Esophagus muscularis mucosa (tissue), 4 donors: ENCODE measurements at places on chromosomes 13 and 19. TPM values are rescaled to one million over a fixed set of nuclear protein-coding genes. Genes with fewer than 3 reads are reported as not detected.

The NLRP9 gene
- not detected for total RNA-seq

The TMEM59L gene
- 2.8 TPM for total RNA-seq

The RXFP2 gene
- not detected for total RNA-seq

The ZNF613 gene
- 4.2 TPM for total RNA-seq

The GRIN3B gene
- not detected for total RNA-seq

The PSG4 gene
- total RNA-seq, result 1.2 TPM

The CNMD gene
- not detected for total RNA-seq

The CGB7 gene
- total RNA-seq, result not detected

GRCh38 chr13:74111399-74111798 lies 22.8 kb downstream of the KLF12 start:
- DNase-seq, result no peak
- H3K27ac ChIP-seq, result no peak overlapping the region
- H3K27me3 ChIP-seq, result no peaks in the 10 kb centered on the region
- H3K4me3 ChIP-seq, result no peak overlapping the region
- H3K36me3 ChIP-seq, result no peaks in the 10 kb centered on the region

DNA sequence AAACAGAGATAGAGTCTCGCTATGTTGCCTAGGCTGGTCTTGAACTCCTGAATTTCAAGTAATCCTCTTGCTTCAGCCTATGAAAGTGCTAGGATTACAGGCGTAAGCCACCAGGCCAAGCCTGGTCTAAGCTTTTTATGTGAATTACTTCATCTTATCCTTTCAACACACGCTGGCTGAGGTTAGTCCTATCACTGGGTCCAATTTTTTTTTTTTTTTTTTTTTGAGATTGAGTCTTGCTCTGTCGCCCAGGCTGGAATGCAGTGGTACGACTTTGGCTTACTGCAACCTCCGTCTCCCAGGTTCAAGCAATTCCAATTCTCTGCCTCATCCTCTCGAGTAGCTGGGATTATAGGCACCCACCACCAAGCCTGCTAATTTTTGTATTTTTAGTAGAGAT lies 10.4 kb downstream of the MYO1F start:
- peaks cover 4% of the 10 kb centered on the region for H3K4me1 ChIP-seq
- DNase-seq, result no peak
- no peak overlapping the region for H3K4me3 ChIP-seq
- no peaks in the 10 kb centered on the region for H3K27me3 ChIP-seq
- H3K36me3 ChIP-seq, result no peaks in the 10 kb centered on the region
- no peak overlapping the region for H3K27ac ChIP-seq

DNA sequence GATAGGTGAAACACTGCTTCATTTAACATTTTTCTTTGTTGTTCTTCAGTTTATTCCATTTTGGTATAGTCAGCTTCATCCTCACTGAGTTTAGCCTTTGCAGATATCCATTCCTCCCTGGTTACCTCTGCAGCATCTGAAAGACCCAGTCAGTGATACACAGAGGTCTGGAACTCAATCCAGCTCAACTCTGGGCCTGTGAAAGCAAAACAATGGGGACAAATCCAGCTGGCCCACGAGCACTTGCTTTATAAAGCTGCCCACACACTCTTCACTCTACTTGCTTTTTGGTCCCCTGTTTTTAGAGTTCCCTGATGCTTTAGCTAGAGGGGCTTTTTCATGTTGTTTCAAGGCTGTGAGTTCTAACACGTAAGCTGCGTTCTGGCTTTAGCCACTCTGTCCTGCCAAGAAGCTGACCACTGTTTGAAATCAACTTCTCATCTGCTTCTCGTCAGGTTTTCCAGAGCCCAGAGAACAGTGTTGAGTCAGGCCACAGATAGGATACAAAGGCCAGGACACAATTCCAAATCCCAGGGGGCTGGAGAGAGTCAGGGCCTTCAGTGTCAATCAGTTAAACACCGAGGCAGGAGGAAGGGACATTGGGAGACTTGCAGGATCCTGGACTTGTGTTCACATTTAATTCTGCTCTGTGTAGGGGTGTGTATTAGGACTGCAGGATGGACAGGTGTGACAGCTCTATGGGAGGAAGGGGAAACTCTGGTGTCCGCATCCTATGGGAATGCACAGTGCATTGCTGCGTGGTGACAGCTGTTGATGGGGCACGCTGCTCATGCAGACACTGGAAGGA lies 83.5 kb upstream of the RNF113B start:
- H3K4me1 ChIP-seq, result peaks cover 16% of the 10 kb centered on the region
- no peaks in the 10 kb centered on the region for H3K36me3 ChIP-seq
- H3K27me3 ChIP-seq, result no peaks in the 10 kb centered on the region
- H3K27ac ChIP-seq, result no peak overlapping the region
- H3K4me3 ChIP-seq, result no peak overlapping the region
- DNase-seq, result no peak

- H3K36me3 ChIP-seq, result no peaks in the 10 kb centered on the region
- H3K4me1 ChIP-seq, result peaks cover 8% of the 10 kb centered on the region
- H3K27me3 ChIP-seq, result no peaks in the 10 kb centered on the region
Observed at GRCh38 chr13:106177146-106177545, 358.3 kb downstream of the EFNB2 start.

GRCh38 chr19:934865-935479 lies 9.1 kb downstream of the ARID3A start:
- H3K36me3 ChIP-seq, result peaks cover 5% of the 10 kb centered on the region
- H3K4me1 ChIP-seq, result peaks cover 43% of the 10 kb centered on the region
- peak; percentile 97 for DNase-seq
- peak overlapping the region; percentile 1 for H3K4me3 ChIP-seq
- peak overlapping the region; percentile 75 for H3K27ac ChIP-seq
- no peaks in the 10 kb centered on the region for H3K27me3 ChIP-seq

- H3K27me3 ChIP-seq, result no peaks in the 10 kb centered on the region
- H3K4me1 ChIP-seq, result no peaks in the 10 kb centered on the region
- no peak for DNase-seq
- H3K4me3 ChIP-seq, result no peak overlapping the region
- H3K36me3 ChIP-seq, result no peaks in the 10 kb centered on the region
- H3K27ac ChIP-seq, result no peak overlapping the region
Observed at GRCh38 chr13:56909896-56910600, 230.7 kb upstream of the PRR20A start.

DNA sequence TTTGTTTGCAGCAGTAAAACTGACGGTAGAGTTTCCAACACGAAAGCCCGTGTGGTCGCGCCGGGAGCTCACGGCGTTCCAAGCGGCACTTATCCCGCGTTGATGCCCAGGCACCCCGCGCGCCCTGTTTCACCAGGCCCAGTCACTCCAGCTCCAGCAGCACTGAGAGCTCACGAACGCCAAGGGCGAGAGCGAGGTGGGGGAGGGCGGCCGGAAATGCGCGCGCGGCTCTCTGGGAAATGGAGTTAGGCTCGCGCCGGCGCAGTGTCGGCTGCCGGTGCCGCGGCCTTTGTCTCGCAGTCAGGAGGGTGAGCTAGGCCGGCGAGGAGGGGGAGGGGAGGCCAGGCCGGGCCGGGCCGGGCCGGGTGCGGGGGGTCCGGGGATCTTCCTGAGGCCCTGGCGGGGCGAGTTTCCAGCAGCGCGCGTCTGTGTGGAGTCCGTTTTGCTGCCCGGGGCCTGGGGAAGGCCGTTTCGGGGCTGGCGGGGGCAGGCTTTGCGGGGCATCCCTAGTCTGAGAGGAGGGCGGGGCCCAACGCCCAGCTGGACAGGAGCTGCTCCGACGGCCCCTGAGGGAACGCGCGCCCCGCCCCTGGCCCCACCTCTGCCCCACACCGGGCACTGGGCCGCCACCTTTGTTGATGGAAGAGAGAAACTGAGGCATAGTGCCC lies at the start of gene ZNF135:
Gene ZNF135, plus strand, starts transcription at position 280 of the 668 bp plus-strand sequence. CDS start 721 bp downstream, outside the sequence.
- peaks cover 19% of the 10 kb centered on the region for H3K36me3 ChIP-seq
- H3K27me3 ChIP-seq, result peaks cover 3% of the 10 kb centered on the region
- peak; percentile 94 for DNase-seq
- H3K4me3 ChIP-seq, result peak within 1 kb of the TSS; percentile 80
- peaks cover 15% of the 10 kb centered on the region for H3K4me1 ChIP-seq

GRCh38 chr19:13117176-13117771 lies 734 bp upstream of the TRMT1 start:
- H3K4me1 ChIP-seq, result peaks cover 61% of the 10 kb centered on the region
- no peak for DNase-seq
- peaks cover 34% of the 10 kb centered on the region for H3K36me3 ChIP-seq

DNA sequence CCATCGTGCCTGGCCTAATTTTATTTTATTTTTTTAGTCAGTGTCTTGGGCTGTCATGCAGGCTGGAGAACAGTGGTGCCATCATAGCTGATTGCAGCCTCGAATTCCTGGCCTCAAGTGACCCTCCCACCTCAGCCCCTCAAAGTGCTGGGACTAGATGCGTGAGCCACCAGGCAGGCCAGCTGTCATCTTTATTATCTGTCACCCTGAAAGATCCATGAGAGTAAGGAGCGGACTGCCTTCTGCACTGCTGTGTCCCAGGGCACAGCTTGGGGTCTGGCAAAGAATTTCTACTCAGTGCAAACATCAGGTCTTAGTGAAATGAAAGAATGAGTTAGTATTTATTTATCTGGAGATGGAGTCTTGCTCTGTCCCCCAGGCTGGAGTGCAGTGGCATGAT lies 9.5 kb upstream of the TLE5 start:
- H3K27ac ChIP-seq, result no peak overlapping the region
- DNase-seq, result no peak
- peaks cover 10% of the 10 kb centered on the region for H3K4me1 ChIP-seq

DNA sequence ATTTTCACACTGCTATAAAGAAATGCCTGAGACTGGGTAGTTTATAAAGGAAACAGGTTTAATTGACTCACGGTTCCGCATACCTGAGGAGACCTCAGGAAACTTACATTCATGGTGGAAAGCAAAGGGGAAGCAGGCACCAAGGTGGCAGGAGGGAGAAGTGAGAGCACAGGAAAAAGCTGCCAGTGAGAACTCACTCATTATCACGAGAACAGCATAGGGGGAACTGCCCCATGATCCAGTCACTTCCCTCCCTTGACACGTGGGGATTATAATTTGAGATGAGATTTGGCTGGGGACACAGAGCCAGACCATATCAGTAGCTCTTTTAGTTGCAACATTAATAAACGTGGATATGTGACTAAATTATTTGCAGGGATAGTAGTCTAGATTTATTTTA lies 4.3 kb upstream of the KCTD4 start:
- no peak overlapping the region for H3K27ac ChIP-seq
- H3K27me3 ChIP-seq, result no peaks in the 10 kb centered on the region
- no peak overlapping the region for H3K4me3 ChIP-seq

GRCh38 chr13:26628706-26629105 lies 71.2 kb downstream of the WASF3 start:
- no peaks in the 10 kb centered on the region for H3K36me3 ChIP-seq
- H3K4me3 ChIP-seq, result no peak overlapping the region
- no peaks in the 10 kb centered on the region for H3K4me1 ChIP-seq
- no peaks in the 10 kb centered on the region for H3K27me3 ChIP-seq

GRCh38 chr19:32652894-32653598 lies 21.9 kb downstream of the ANKRD27 start:
- DNase-seq, result no peak

- H3K27me3 ChIP-seq, result no peaks in the 10 kb centered on the region
- no peak for DNase-seq
- H3K27ac ChIP-seq, result no peak overlapping the region
- no peaks in the 10 kb centered on the region for H3K36me3 ChIP-seq
Observed at GRCh38 chr19:1532003-1532402, 8.1 kb downstream of the PLK5 start.

- no peak overlapping the region for H3K27ac ChIP-seq
- peaks cover 44% of the 10 kb centered on the region for H3K4me1 ChIP-seq
- peaks cover 6% of the 10 kb centered on the region for H3K36me3 ChIP-seq
- H3K27me3 ChIP-seq, result peaks cover 22% of the 10 kb centered on the region
- DNase-seq, result no peak
Observed at GRCh38 chr19:862581-863314, 3.3 kb downstream of the CFD start.

- H3K27ac ChIP-seq, result no peak overlapping the region
- H3K36me3 ChIP-seq, result no peaks in the 10 kb centered on the region
- peaks cover 5% of the 10 kb centered on the region for H3K4me1 ChIP-seq
- H3K4me3 ChIP-seq, result no peak overlapping the region
- H3K27me3 ChIP-seq, result no peaks in the 10 kb centered on the region
- DNase-seq, result peak; percentile 29
Observed at GRCh38 chr13:44098559-44098958, 218.9 kb downstream of the LACC1 start.

- no peaks in the 10 kb centered on the region for H3K27me3 ChIP-seq
- peak overlapping the region; percentile 97 for H3K27ac ChIP-seq
- peak overlapping the region; percentile 91 for H3K4me3 ChIP-seq
- H3K4me1 ChIP-seq, result peaks cover 56% of the 10 kb centered on the region
Observed at GRCh38 chr19:55113570-55114039, 3.8 kb downstream of the PPP1R12C start.

DNA sequence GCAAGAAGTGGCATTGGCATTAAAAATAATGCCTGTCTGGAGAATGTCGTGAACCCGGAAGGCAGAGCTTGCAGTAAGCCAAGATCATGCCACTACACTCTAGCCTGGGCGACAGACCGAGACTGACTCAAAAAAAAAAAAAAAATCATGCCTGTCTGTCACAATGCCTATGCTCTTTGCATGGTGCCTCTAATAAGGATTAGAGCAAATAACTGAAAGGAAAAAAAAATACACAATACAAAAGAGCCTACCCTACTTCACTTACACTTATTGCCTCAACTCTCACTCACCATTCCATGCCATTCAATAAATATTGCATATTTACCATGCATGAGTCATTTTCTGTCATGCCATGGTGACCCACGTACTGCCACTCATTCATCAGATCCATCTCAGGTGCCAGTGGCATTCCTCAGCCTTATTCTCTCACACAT lies 49.1 kb downstream of the TBC1D4 start:
- H3K36me3 ChIP-seq, result no peaks in the 10 kb centered on the region
- no peaks in the 10 kb centered on the region for H3K27me3 ChIP-seq
- no peak for DNase-seq
- H3K4me1 ChIP-seq, result peaks cover 32% of the 10 kb centered on the region
- no peak overlapping the region for H3K27ac ChIP-seq

DNA sequence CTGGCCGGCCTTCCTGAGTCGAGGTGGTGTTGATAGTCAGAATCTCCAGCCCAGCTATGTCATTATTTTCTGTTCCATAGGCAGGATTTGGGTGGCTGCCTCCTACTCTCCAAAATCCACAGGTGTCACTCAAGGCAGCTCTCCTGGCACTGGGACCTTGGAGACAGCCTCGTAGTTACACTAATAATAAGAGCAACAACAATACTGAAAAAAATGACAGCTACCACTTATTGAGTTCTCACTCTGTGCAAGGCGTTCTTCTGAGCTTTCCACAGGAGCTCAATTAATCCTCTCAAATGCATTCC lies 12.2 kb upstream of the KLK12 start:
- DNase-seq, result no peak
- no peak overlapping the region for H3K27ac ChIP-seq
- no peaks in the 10 kb centered on the region for H3K36me3 ChIP-seq
